ACHN (cell line): ENCODE measurements at places on chromosomes 12 and 14.

DNA sequence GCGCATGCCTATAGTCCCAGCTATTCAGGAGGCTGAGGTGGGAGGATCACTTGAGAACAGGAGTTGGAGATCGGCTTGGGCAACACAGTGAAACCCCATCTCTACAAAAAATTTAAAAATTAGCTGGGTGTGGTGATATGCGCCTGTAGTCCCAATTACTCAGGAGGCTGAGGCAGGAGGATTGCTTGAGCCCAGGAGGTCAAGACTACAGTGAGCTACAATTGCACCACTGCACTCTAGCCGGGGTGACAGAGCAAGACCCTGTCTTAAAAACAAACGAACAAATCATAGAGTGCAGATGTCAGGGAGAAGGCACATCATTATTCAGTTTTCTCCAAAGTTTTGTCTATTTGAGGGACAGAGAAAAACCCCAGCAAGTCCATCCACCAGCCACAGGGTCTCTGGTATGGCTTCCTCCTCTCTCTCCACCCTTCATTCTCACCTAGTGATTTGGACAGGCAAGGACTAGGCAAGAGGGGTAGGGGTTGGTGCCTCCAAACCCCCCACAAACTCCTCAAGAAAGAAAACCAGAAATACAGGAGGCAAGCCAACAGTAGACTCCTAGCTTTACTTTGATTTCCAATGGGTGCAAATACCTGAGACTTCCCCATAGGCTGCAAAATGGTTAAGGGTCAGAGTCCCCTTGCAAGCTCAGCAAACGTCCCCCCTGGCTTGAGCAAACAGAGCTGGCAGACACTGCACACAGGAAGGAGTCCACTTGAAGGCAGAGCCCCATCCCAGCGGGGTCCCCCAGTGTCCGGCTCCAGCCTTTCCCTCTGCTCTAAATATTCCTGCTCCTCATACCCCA is 26.5 kb upstream of the RPLP0 start:
- no peak for DNase-seq

- no peak for DNase-seq
These were observed 33.5 kb upstream of the C14orf180 start for GRCh38 chr14:104545942-104546501.

GRCh38 chr12:1695886-1696670 is 5.2 kb downstream of the ADIPOR2 start:
- DNase-seq: no peak

DNA sequence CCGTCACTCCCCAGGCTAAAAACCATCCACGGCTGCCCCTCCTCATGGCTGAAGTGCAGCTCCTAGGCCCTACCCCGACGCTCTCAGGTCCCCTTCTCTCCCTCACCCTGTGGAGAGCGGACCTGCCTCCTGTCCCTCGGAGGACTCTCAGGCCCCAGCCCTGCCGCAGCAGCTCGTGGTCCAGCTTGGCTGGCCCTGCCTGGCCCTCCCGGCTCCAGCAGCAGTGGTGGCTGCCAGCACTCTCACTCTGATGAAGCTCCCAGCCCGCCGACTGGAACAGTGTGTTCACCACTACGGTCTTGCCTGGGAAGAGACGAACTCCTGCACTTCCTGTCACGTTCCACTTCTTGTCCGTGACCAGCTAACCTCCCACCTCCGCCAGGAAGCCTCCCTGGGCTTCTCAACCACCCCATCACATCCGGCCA is 11.1 kb downstream of the BAG5 start:
- peak; percentile 78 for DNase-seq

DNA sequence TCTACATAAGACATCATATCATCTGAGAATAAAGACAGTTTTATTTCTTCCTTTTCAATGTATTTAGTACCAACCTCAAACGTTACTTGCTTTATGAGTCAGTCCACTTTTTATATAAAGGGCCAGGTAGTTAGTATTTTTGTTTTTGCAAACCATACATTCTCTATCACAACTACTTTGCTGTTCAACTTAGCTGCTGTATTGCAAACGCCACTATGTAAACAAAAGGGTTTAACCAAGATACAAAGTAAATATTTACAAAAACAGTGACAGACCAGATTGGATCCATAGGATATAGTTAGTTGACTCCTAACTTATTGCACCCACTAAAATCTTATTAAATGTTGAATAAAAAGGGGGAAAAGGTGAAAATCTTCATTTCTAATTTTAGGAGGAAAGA is 87.7 kb upstream of the FOXG1 start:
- no peak for DNase-seq

DNA sequence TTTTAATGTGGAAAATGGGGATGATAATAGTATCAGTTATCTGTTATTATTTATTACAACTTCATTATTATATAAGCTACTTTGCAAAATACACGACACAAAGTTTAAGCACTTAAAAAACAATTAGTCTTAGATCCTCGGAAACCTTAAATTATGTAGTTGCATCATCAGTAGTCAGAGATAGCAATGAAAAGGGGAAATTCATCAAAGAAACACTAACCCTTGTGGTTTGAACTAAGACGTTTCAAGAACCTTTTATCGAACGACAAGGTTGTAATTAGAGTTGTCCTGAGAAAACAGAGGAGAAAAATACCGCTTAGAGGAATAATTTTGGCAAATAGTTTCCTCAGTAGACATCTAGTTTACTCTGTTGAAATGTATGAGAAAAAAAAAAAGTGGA is 198.5 kb downstream of the PTPRO start:
- no peak for DNase-seq

DNA sequence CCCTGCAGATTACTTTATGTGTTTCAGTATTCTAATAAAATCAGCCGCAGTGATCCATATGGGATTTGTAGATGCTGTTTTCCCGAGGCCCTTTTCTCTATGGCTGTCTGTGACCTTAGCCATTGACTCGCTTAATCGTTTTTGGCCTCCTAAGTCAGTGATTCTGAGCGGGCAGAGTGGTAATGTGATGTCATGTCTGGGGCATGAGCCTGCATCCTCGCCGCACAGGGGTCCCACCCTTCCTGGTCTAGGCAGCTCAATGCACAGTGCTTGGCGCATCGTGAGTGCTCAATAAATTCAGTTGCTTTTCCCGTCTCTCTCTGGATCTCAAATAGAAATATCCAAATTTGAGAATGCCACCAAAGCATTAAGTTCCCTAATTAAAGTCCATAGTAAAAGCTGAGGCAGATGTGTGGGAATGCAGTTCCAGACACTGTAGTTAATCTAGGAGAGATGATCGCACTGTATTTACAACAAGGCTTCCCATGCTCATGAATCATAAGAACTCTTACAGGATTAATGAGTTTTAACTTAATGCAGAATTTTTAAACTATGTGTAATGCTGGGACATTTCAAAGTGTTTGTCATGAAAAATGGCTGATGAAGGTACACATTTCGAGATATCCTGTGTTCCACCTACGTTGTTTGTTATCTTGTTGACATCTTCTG is 29.3 kb downstream of the HMGA2 start:
- DNase-seq: no peak

DNA sequence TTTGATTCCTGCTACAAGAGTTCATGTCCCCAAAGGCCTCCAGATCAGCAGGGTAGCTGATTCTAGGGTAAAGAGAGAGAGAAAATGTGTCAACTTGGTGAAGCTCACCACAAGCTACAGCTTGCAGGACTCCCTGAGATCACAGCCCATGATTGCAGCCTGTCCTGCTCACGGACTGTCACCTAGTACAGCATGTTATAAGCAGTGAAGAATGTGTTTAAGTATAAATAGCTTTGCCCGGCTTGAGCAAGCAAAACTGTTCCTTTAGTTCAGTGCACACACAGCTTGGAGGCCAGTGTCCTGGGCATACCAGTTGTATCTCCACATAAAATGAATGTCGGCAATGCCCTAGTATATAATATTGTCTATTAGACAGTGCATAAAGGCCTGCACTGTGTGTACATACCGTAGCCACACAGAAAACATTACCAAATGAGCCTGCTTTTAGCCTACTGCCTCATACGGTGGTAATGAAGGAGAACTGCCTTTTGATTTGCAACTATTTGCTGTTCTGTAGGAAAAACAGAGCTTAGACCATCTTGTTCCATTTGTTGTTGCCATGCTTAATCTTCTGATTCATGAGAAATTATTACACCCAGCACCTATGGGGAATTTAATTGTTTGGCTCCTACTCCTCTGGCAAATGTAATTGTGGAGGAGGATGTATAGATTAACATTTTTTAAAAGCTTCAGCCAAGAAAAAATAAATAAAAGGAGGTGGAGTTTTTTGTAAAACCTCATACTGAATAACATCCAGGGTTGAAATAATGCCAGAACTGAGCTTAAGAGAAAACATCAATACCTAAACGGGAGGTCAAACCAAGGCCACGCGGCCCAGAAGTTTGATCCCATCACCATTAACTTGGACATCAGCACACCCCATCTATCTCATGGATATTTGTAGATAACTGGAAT is 108.1 kb upstream of the G2E3 start:
- no peak for DNase-seq

DNA sequence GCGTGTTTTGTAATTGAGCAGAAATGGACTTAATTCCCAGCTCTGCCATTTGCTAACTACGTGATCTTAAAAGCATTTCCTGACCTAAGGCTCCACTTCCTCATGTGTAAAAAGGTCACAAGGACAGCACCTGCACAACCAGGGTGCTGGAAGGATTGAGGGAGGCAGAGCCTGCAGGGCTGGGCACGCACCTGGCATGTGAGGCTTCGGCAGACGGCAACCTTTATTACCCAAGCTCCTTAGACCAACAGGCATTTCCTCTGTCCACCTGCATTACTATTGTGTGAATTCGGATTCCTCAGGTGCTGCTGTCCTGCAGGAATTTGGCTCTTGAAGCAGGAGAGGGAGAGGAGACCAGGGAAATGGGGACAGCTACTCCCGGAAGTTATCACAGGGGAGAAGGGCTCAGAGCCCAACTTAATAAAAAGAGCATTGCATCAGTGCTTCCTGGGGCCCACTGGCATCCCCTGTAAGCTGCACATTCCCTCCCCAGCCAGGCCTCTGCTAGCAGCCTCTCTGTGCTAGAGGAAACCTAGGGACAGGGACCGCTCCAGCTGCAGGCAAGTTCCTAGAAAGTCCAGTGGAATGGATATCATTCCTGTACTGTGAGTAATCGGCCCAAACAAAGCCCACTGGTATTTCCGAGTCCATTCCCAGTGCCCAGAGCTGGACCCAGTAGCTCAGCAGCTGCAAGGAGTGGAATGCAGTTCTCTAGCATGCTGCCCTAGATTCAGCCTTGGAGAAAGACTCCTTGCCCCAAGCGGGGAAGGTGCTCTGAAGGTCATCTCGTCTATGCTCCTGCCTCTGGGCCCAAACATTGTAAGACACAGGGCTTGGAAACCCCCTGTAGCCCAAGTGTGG is 157.1 kb upstream of the CCND2 start:
- DNase-seq: peak; percentile 57

GRCh38 chr12:114355389-114356088 is 50.4 kb downstream of the TBX5 start:
- DNase-seq: peak; percentile 57

DNA sequence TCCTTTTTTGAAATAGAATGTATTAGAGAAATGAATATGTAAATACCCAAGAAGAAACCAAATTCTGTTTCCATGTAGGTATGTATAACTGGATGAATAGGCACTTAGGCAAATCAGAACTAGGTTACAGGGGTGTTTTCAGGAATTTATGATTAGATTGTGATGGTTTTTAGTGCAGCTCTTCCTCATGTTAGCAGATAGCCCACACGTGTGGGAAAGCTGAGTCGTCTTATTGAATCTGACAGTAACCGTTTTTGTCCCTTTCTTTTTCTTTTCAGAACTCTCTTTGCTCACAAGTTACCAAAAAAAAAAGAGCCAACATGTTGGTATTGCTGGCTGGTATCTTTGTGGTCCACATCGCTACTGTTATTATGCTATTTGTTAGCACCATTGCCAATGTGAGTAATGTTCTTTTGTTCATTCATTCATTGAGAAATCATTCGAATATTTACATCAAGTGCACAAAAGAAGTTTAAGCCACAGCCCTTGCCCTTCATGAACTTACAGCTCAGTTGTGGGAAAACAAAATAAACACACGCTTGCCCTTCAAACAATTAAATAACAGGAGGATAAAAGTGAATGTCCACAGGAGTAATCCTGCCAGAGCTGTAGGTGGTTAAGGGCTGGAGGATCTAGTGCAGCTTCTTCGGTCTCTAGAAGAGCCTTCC is 14.8 kb downstream of the EMP1 start:
- no peak for DNase-seq

- DNase-seq: peak; percentile 83
These were observed 21.9 kb upstream of the ZFP36L1 start for GRCh38 chr14:68814539-68815297.

GRCh38 chr14:53620317-53620716 is 336.3 kb downstream of the BMP4 start:
- peak; percentile 56 for DNase-seq

DNA sequence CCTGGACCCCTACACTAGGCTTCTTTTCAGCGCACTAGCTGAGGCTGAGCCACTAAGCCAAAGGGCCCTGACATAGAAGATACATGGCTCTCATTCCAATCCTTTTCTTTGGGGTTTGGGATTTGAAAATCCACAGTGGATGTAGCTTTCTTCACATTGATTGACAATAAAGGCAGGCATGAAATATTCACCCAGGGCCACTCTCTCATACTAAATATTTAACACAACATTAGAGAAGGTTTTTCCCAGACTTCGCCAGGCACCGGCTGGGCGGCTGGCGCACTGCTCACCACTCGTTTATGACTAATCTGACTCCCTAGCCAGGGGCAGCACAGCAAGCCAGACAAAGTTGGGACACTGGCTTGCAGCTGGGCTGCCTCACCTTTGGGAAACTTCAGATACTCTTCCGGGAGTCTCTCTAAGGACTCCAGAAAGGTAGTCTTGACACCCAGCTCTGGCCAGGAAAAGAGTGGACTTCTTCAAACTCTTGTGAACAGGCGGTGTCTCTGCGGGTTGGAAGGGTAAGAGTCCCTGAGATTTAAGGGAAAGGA is 699 bp upstream of the HOXC11 start:
- no peak for DNase-seq

GRCh38 chr12:49332891-49333371 is 4.1 kb downstream of the C1QL4 start:
- DNase-seq: no peak

DNA sequence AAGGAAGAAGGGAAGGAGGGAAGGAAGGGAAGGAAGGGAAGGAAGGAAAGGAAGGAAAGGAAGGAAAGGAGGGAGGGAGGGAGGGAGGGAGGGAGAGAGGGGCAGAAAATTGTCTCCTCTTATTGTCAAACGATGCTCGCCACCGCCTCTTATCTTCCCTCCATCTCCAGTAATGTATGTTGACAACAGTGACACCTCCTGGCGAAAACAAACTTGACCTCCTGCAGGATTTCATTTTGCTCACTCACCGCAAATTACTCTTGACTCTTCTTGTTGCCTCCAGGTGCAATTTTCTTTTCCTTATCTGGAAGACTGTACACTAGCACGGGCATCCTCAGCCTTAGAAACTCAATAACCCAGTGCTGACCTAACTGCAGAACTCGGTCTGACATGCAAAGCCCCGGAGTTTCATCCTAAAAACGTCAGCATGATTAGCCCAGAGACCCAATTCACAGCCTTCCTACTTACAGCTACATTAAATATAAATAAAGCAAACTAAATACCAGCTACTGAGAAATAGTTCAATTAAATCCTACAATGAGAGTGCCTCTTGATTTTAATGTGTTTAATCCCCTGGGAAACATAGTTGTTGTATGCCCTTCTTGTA is 512.4 kb upstream of the TMPO start:
- peak; percentile 71 for DNase-seq
